ENCODE measurements at places on chromosomes 6 and 20.

DNA sequence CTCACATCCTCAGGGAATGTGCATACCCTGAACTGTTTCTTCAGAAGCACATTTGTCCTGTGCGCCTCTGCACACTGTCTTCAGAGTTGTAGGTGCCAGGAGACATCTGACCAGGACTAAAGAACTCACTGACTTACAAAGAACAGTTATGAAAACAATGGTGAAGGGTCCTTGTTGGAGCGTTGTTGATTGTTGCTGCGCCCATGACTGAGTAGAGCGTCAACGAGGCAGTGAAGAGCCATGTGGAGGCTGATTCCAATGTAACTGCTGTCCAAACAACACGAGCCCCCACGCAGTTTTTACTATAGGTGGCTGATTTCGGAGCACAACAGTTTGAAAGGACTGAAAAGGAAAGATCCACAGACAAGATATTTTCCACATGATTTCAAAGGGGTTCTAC lies 380.3 kb downstream of the CDH26 start:
- DNase-seq: no peak

GRCh38 chr6:13248053-13248452 lies 80.3 kb downstream of the TBC1D7 start:
- DNase-seq: no peak

- DNase-seq: peak; percentile 38
Observed at GRCh38 chr6:116387374-116387773, 16.6 kb downstream of the DSE start.

GRCh38 chr20:24236201-24236600 lies 233.2 kb upstream of the SYNDIG1 start:
- no peak for DNase-seq

- DNase-seq: no peak
Observed at GRCh38 chr6:129050086-129050485, 167.1 kb downstream of the LAMA2 start.

- no peak for DNase-seq
Observed at GRCh38 chr6:15498640-15499039, 164.2 kb downstream of the DTNBP1 start.

DNA sequence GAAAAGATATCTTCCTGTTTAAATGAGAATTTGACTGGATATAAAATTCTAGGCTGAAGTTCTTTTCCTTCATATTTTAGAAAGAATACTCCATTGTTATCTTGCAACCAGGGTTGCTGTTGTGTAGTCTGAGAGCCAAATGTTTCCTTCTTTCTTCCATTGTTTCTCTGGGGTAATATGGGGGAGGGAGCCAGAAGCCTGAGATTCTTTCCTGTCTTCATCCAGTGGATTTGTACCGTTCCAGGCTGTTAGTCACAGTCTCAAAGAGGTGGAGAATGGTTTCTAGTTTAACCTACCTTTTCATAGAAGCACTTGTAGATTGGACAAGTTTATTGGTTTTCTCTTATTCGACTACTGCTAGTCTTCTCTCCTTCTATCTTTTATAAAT lies 6.1 kb upstream of the ULBP3 start:
- DNase-seq: no peak

DNA sequence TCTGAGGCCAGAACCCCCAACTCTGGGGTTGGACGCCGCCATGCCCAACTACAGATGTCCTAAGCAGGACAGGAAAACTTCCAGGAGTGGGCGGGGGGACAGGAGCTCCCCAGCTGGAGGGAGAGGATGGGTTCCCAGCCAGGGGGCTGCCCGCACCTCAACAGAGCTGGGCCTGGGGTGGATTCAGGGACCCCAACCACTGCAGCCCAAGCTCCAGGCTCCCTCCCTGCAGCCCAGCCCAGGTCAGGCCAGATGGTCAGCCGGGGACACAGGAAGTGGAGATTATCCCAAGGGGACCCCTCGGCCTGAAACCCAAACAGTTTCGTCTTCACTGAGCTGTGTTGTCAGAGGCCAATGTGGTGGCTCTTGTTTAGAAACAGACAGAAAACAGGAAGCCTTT lies 9.4 kb downstream of the LAMA5 start:
- DNase-seq: no peak

- no peak for DNase-seq
Observed at GRCh38 chr6:15033850-15034203, 212.0 kb upstream of the JARID2 start.

DNA sequence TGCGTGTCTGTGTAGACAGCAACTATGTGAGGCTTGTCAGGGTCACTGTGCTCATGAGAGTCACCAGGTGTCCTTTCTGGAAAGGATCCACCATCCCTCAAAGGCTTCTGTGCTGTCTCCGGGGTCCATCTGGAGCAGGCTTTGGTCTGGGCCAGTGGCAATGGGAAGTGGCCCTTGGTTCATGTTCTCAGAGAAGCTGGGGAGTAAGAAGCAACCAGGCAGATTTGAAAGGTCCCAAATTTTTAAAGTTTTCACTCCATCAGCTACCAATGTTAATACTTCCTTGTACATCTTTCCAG lies 68.2 kb downstream of the GCNT2 start:
- DNase-seq: no peak

DNA sequence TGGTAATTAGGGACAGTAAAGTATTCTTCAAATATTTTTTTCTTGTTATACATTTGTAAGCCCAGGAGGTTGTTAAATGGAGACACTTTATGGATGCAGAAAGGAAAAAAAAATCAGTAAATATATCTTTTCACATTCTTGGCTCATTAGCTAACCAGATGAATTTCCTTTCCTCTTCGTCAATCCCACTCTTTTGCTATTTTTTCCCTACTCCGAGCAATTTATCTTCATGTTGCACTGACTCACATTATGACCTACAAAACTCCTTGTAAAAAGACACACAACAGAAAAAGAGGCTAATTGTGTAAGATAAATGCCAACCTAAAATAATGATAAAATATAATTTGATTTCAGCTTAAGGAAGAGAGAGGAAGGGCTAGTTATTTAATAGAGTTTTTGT lies 472.9 kb upstream of the ZNF337 start:
- no peak for DNase-seq

DNA sequence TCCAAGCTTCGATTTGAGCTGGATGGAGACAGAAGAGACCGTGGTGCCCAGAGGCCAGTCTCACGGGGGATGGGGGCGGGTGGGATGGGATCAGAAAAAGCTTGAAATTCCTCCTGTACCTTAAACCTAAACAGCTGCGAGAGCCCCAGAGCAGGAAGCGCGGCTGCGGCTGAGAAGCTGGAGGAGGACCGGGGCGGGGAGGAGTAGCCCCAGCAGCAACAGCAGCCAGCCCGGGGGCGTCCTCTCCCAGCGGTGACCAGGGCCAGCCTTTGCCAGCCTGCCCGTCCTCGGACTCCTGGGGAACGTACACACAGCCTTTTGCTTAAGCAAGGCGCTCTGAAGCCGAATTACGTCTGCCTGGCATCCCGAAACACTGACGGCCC lies 17.4 kb upstream of the PRDM13 start:
- no peak for DNase-seq

- DNase-seq: no peak
Observed at GRCh38 chr20:6848041-6848440, 80.6 kb downstream of the BMP2 start.

DNA sequence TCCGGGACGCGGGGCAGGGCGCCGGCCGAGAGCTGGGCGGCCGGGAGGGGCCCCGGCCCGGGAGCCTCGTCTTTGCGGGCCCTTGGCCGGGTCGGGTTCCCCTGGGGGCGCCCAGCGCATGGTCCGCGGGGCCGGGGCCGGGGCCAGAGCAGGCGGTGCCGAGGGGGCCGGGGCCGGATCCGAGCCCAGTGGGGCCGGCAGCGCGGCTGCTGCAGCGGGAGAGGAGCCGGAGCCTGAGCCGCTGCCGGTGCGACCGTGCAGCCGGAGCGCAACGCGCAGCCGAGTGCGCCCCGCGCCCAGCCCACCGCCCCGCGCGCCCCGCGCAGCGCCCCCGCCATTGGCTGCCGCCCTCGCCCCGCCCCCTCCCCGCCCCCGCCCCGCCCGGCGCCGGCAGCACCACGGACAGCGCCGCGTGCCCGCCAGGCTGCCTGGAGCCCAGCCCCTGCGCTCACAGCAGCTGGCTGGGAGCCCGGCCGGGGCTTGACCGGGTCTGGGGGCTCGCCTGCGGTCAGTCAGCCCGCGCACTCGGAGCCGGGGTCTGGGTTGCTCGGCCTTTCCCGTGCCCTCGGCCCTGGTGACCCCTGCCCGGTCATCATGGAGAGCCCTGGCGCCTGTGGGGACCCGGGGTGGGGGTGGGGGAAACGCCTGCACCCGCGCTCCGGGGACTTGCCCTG lies at the start of gene HRH3:
Gene HRH3, minus strand, starts transcription at position 287 of the 674 bp plus-strand sequence. CDS start 308 bp downstream, outside the sequence.
- DNase-seq: peak; percentile 38

DNA sequence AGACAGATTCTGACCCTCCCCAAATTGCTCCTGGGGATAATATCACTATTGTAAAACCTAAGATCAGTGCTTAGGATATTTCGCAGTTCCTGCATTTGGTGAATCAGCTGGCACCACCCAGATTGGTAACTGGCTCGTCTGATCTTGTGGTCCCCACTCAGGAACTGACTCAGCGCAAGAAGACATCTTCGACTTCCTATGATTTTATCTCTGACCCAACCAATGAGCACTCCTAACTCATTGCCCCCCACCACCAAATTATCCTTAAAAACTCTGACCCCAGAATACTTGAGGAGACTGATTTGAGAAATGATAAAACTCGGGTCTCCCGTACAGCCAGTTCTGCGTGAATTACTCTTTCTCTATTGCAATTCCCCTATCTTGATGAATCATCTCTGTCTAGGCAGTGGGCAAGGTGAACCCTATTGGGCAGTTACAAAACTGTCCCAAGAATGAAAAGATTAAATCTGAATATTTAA lies 55.7 kb upstream of the PRND start:
- peak; percentile 78 for DNase-seq

DNA sequence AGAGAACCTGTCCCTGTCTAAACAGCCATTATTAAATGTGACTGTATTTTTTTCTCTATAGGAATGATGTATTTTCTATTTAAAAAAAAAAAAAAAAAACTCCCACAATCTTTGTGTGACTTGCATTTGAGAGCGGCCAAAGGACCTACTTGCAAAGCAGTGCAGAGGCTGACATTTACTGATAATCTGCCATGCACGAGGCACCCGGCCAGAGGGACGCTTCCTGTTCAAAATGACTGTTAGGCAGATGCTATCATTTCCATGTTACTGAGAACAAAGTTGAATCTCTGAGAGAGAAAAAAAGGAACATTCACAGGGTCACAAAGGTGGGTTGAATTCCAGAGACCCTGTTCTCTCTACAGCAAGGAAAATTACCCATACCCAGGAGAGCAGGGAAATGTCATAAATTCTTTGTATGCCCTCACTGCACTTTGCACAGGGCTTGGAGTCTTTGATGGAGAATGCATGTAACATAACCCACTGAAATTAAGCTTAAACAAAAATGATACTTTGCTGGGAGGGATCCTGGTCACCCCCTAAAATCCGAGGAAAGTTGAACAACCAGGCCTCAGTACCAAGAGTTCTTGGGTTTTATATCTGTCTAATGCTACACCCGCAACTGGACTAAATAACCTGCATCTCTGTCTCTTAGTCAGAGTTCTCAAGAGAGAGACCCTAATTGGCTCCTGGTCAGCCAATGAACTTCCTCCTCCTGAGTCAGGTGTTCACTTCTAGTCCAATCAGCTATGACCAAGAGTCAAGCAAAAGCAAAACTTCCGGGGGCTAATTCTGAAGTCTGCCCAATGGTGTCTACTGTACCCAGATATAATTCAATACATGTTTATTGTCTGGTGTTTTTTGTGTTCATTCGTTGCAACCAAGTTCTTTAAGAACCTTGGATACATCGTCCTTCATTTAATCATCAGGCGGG lies 61.2 kb downstream of the GCLC start:
- peak; percentile 48 for DNase-seq

DNA sequence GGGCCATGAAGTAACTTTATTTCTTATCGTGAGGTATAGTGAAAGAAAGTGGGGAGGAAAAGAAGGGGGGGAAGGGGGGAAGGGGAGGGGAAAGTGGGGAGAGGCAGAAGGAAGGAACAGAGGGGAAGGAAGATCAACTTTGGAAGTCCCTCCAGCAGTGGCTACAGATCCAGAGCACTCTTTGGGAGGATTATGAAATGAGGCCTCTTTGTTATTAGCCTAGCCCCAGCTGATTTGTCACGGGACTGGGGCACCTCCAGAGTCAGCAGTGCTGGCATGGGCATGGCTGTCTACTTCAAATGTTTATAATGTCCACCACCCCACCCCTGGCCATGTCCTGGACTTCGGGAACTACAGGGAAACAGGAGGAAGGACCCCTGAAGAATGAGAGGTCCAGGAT lies 7.6 kb downstream of the MOCS1 start:
- DNase-seq: no peak

DNA sequence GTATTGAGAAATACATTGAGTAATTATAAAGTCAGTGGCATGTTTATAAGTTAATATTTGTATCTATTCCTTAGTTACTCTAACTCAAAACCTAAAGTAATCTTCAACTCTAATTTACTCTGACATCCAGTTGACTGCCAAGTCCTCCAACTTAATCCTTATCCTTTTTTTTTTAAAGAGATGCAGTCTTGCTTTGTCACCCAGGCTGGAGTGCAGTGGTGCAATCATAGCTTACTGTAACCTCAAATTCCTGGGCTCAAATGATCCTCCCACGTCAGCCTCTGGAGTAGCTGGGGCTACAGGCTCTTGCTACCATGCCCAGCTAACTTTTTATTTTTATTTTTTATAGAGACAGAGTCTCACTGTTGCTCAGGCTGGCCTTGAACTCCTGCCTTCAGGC lies 24.4 kb downstream of the PTPN1 start:
- no peak for DNase-seq

GRCh38 chr6:31877651-31878161 lies 1.1 kb downstream of the SLC44A4 start:
- DNase-seq: no peak

DNA sequence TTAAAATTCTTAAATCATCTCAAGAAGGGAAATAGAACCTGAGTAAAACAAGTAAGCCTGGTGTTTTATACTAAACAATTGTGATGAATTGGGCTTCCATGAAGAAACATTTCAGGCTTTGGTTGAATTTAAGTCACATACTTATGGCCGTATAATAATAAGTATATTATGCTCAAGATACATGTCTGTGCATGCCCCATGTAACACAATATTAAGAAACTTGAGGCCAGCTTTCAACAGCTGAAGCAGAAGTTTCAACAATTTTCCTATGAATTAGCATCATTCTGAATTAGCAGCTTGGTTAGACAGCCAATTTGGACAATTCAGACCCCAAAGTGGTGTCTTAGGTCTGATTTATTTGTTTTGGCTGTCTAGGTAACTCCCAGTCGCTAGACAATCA lies 243.7 kb downstream of the MYLK4 start:
- DNase-seq: no peak

- DNase-seq: no peak
Observed at GRCh38 chr6:25028328-25028727, 92.6 kb upstream of the RIPOR2 start.

Measured in activated CD4-positive, alpha-beta memory T cell treated with anti-CD3 and anti-CD28 coated beads for 36 hours (primary cell).